Cortex of kidney (tissue), 1 donor: ENCODE measurements at places on chromosomes 11 and 22.

DNA sequence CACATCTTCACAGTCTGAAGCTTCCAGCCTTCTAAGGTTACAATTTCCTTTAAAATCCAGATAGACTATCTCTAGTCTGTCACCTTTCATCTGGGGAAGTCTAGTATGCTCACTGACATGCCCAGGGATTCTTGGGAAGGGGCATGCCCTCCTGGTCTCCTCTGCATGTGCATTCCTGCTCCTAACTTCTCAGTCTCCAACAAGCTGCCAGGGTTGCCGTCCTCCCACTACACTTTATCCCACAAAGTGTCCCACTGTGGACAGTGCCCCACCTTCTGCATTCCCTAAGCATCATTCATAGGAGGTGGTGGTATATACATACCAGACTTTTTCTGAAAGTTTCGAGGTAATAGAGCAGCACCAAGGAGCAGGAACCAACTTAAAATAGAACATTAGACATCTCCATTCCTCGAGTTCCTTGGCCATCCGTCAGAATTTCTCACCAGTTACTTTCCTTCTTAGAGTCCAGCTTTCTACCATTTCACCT is 28.7 kb downstream of the EIF3F start:
- DNase-seq: no peak

DNA sequence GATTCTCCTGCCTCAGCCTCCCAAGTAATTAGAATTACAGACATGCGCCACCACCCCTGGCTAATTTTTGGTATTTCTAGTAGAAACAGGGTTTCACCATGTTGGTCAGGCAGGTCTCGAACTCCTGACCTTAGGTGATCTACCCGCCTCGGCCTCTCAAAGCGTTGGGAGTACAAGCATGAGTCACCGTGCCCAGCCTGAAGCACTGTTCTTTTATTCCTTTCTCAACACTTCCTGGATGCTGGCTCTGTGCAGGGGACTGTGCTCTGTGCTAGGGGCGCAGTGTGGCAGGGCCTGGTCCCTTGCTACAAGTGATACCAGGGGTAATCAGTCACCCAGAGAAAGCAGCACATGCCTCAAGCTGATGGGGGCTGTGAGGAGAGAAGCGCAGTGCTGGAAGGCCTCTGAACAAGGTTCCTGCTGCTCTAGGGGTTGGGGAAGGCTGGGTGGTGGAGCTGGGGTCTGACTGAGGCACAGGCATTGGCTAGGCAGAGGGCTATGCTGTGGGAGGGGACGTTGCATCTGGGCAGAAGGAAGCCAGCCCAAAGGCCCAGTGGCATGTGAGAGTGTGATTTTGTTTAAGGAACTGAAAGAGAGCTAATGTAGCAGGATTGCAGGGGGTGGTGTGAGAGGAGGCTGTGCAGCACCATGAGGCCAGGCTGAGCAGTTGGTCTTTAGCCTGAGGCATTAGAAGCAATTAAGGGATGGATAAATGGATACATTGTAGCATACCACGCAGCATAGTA is 42.5 kb downstream of the CABIN1 start:
- DNase-seq: no peak

- no peak for DNase-seq
Measured at GRCh38 chr11:92390783-92391182, 166.2 kb downstream of the FAT3 start.

- DNase-seq: no peak
Measured at GRCh38 chr11:19774817-19775580, 62.4 kb downstream of the NAV2 start.

DNA sequence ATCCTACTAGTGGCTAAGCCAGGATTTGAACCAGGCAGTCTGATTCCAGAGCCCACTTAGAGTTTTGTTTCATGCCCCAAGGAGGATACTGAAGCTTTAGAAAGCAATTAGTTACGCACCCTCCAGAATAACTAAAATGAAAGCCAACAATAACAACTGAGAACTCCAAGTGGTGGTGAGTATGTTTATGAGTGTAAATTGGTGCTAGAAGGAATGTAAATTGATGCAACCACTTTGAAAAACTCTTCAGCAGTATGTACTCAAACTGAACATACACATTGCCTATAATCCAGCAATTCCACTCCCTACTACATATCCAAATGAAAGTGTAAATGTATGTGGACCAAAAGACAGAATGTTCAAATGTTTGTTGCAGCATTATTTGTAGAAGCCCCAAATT is 6.7 kb upstream of the ARL14EP start:
- DNase-seq: no peak

- DNase-seq: no peak
Measured at GRCh38 chr11:111019451-111019850, 226.1 kb upstream of the POU2AF2 start.

- no peak for DNase-seq
Measured at GRCh38 chr22:26383968-26384556, 45.0 kb upstream of the ASPHD2 start.

DNA sequence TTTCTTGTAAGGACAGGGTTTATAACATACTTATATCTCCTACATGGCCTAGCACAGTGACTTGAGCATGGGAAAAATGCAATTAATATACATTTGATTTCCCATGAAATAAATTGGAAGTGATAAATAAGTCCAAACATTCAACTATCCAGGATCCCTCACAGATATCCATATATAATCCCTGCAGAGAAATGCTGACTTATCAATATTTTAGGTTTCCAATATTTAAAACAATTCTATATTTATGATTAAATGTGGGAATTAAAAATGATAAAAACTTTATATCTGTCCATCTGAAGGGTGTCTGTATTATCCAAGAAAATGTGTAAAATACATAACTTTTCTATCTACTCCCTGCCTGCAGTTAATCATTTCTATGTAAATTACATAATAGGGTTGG is 6.3 kb downstream of the OR10A4 start:
- DNase-seq: no peak

DNA sequence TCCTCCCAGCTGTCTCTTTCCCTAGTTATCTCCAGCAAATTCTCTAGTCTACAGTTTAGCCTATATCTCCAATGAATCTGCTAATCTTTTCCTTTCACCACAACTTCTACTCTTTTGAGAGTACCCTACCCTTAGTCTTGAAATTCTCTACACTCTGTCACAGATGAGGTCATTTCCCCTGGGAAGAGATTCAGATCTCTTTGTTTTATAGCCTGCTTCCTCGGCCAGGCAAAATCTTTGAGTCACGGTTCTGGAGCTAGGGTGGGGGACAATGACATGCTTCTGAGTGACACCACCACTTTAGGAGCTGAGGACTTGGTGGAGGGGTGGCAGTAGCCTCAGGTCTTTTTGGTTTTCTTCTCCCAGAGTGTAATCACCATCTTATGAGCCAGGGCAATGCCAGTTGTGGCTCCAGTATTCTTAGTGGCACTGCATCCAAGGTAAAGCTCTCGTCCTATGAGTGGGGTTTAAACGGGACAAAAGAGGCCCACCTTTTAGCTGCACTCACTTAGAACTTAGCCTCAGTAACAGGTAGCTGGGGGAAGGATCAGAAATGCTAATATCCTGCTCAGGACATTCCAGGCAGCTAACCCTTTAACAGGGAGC is 98.5 kb upstream of the RRM1 start:
- DNase-seq: no peak

GRCh38 chr11:535210-535518 is 212 bp downstream of the HRAS start:
- no peak for DNase-seq

DNA sequence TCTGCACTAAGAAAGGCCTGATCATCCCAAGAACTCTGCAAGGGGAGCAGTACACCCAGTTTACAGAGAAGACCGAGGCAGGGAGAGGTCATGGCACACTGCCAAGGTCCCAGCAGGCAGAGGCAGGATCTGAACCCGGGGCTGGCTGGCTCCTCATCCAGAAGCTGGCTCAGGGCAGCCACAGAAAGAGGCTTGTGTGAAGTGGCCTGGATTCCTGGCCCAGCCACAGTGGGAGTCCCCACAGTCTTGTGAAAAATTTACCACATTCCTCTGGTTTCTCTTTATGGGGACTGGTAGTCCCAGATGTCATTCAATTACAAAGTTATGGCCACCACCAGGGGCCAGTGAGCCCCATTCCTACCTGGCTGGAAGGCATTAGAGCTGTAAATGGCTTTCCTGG is 440.5 kb downstream of the MIAT start:
- no peak for DNase-seq

GRCh38 chr11:134840945-134841344 is 428.9 kb upstream of the B3GAT1 start:
- no peak for DNase-seq

GRCh38 chr11:65204143-65204542 is 22.4 kb downstream of the CAPN1 start:
- no peak for DNase-seq

DNA sequence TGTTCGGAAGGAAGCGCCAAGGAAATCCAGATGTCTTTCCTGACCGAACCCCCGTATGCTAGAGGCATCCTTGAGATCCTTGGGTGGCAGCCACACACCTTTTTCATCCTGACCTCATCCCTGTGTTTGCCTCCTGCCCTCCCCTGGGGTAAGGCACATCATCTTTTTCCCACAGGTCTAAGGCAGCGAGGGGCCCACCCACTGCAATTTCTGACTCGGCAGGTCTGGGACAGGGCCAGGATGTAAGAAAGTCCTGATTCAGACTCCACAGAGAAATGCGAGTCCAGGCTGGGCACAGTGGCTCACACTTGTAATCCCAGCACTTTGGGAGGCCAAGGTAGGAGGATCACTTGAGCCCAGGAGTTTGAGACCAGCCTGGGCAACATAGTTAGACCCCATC is 10.5 kb downstream of the ZMAT5 start:
- no peak for DNase-seq

- no peak for DNase-seq
Measured at GRCh38 chr11:130400781-130401483, 27.5 kb downstream of the ADAMTS8 start.

- no peak for DNase-seq
Measured at GRCh38 chr22:46053563-46054090, 76.7 kb upstream of the WNT7B start.

GRCh38 chr11:80838153-80838552 is 1397.3 kb upstream of the TENM4 start:
- DNase-seq: no peak

DNA sequence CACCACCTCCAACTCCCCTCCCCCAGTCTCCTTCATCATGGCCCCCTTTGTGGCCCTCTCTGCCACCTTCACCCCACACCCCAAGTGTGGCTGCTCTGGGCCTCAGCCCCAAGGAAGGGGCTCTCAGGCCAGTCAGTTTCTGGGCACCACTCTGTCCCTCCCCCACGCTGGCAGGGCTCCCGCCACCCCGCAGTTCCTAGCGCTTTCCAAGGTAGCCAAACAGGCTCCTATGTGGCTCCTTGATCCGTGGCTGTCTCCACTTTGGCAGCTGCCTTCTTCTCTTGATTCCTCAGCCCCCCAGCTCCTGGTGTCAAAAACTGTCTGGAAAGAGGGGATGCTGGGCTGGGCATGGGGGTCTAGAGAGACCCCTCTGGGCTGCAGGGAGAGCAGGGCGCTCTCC is 10.4 kb upstream of the CACNA1I start:
- no peak for DNase-seq

DNA sequence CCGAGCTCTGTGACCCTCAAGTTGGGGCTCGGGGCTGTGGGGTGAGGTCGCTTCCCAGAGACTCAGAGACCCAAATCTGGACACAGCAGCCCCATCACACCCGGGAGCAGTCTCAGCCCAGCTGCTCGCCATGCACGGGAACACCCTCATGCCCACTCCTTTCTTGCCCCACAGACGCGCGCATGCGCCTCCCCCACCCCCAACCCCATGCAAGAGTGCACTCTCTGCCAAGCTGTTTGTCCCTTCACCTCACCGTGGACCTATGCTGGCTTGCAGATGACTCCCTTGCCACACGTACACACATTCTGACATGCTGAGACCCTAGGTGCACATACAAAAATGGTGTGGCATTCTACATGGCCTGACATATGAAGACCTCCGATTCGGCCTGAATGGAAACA is 478 bp upstream of the CD248 start:
- DNase-seq: no peak
